ENCODE measurements at places on chromosomes 11 and 22. TPM values are rescaled to one million over a fixed set of nuclear protein-coding genes. Genes with fewer than 3 reads are reported as not detected.

GRCh38 chr11:112248201-112248600 lies 12.5 kb downstream of the PLET1 start:
- DNase-seq = no peak

- no peak for DNase-seq
Measured at GRCh38 chr11:94803491-94803890, 35.3 kb downstream of the AMOTL1 start.

DNA sequence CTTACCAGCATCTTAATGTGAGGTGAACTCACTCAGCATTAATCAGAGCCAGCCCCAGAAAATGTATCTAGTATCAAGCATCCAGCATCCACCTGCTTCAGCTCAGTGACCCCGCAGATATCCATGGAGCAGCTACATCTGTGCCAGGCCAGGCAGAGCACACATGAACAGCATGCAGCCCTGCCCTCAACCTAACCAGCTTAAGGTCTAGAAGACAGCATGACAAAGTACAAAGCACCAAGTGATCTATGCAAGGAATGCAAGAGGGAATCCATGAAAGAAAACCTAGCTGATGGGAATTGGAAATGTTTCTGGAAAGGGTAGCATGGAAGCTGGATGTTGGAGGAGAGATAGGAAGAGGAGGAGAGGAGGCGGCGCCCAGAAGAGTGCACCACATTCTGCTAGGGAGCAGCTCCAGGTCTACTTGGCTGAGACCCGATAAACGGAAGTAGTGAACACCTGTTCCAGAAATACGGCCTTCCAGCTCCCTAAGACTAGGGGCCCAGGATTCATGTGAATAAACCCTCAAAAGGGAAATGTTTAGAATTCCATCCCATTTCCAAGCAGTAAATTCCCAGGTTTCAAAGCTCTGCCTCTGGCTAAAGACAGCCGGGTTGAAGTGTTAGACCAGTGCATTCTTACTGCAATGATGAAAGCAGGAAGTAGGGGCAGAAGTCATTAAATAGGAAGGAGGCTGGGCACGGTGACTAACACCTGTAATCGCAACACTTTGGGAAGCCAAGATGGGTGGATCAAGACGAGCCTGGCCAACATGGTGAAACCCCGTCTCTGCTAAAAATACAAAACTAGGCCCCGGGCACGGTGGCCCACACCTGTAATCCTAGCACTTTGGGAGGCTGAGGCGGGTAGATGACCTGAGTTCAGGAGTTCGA lies 23.5 kb upstream of the L3MBTL2 start:
- DNase-seq = no peak

The OR5AS1 gene
- total RNA-seq = not detected

The MS4A14 gene
- total RNA-seq = not detected

DNA sequence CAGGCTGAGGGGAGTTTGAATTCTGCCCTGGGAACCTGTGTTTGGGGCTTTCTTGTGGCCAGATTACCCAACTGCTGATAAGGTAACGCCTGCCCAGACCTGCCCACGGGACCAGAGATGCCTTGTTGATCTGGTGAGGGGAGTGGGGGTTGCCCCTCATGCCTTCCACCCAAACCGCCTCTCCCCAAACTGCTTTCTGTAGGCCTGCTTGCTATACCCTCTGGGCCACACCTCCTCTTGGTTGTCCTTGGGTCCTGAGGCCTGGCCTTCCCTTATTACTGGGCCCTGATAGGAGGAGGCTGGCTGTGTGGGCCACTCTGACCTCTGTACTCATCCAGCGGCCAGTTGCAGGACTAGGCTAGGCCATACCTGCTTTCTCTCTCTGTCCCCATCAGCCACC lies 3.4 kb downstream of the P2RY2 start:
- no peak for DNase-seq

The BIRC2 gene
- total RNA-seq = 33.7 TPM

Data from activated CD4-positive, alpha-beta memory T cell treated with anti-CD3 and anti-CD28 coated beads for 36 hours (primary cell).